ENCODE measurements at places on chromosomes 3 and 15.
A peak's percentile ranks its signal among the peaks of the same experiment; 100 is the strongest.

DNA sequence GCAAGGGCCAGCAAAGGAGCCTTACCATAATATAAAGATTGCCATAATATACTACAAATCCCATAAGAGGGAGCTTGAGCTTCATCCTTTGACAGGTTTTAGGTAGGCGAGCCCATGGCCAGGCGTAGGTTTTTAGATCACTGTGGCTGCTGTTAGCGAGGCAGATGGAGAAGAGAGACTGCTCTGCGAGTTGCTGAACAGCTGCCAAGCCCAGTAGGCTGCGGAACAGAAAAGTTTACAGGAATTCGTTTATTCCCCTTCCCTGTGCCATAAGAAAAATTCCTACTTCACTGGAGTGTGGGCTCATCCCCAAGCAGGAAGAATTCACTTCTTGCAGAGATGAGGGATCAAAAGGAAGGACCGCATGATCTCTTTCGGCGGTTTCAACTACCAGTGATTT is 30.5 kb downstream of the TMED3 start:
- DNase-seq: no peak

DNA sequence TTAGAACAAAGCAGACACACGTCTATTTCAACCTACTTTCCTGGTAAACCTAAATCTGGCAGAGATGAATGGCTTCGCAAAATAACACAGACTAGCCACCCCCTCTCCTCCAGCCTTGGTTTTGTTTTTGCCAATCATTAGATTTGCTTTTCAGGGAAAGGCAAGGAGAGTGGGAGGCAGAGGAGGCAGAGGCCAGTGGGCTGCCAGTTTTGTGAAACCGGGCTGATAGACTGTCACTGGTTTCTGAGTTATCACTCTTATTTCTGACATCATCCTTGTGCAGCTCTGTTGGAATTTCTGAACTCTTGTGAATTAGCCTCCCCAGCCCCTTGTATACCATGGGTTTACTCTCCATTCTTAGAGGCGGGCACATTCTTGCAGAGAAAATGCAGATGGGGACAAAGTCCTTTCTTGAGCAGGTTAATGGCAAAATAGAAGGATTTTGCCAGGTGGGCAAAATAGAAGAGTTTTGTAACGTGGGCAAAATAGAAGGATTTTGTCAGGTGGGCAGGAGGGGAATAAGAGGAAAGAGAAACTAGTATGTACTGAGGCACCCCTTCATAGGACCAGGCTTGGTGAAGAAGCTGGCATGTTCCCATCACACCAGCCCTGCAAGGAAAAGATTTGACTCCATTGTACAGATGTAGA is 3.2 kb upstream of the FEM1B start:
- no peak for DNase-seq

GRCh38 chr15:67125589-67126502 is 60.4 kb downstream of the SMAD3 start:
- DNase-seq: peak; percentile 91

DNA sequence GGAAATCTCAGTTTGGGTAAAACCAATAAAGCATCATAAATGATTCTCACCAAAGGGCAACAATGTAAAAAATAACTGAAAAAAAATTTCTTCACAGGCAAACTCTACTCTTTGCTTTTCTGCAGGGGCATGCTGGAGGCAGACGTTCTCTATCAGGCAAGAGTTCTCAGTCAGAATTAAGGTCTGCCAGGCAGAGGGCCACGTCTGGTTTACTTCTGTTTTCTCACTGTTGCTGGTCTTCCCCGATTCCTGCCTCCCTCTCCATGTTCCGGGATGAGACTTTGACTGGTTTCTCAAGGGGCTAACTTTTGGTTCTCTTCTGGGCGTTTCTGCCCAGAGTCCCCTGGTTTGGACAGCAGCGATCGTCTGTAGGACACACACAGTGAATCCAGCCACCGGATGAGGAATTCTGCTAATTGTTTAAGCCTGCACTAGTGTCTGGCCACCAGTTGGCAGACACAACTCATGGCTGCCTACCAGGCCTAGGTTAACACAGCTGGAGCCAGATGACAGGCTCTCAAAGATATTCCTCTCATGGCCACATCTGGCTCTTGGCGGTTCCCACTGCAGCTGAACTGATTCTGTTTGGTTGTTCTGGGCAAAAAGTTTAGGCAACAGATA is 273.1 kb downstream of the FOXP1 start:
- no peak for DNase-seq

GRCh38 chr15:50055332-50055731 is 63.7 kb downstream of the ATP8B4 start:
- no peak for DNase-seq
